ENCODE measurements at places on chromosomes 7 and 10.

- no peak for DNase-seq
Measured at GRCh38 chr10:72081772-72082590, 6.4 kb downstream of the SPOCK2 start.

GRCh38 chr7:20238754-20239324 is 21.7 kb upstream of the MACC1 start:
- no peak for DNase-seq

- DNase-seq = no peak
Measured at GRCh38 chr10:129796710-129797420, 167.2 kb downstream of the EBF3 start.

DNA sequence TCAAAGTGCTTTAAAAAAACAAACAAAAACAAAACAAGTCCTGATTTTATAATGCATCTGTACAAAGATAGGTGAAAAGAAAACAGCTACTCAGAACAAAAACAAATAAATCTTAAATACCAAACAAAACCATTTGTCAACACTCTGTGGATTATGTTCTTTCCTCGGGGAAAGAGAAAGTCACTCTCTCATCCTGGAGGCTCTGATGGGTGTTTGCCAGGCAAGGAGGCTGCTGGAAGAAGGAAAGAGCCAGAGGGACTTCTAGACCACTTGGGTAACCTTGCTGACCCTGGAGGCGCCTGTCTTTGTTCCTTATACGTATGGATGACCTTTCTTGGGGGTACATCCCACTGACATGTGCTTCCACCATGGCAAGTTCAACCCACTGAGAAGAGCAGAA is 92.8 kb downstream of the ZRANB1 start:
- DNase-seq = no peak

DNA sequence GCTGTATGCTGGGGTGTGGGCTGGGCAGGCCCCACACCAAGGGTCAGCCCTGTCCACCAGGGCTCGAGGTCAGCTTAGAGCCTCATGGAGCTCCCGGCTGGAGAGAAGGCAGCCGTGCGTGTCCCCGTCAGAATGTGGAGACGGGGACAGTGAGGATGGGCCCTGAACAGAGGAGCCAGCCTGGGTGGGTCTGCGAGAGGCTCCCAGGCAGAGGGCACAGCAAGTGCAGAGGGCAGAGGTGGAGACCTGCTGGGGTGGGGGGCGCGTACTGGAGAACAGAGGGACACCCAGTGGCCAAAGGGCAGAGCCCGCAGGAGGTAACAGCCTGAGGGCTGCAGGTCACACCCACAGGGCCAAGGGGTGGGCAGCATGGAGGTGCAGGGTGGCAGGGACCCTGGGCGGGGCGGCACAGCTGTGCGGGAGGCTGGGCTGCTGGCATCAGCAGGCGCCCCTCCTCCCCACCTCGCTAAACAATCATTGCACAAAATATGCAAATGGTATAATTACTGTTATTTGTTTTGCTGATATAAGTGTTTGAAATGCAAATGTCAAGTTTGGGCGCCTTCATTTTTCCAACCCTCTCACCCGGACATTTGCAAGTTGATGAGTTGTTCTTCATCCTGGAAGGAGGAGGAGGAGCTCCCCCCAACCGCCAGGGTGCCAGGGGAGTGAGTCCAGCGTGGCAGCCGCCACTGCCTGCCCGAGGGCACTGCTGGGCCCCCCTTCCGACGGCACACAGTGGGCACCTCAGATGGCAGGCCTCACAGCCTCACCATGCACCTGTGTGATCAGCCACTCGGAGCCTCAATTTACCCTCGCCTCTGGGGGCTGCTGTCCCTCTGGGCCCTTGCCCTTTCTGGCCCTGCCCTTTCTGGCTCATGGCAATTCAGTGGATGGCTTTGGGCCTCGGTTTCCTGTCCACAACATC is 35.0 kb downstream of the ELFN1 start:
- no peak for DNase-seq

- no peak for DNase-seq
Measured at GRCh38 chr10:53476650-53477312, 704.2 kb upstream of the MBL2 start.

GRCh38 chr7:55641273-55641691 is 69.0 kb upstream of the VOPP1 start:
- DNase-seq = peak; percentile 74

DNA sequence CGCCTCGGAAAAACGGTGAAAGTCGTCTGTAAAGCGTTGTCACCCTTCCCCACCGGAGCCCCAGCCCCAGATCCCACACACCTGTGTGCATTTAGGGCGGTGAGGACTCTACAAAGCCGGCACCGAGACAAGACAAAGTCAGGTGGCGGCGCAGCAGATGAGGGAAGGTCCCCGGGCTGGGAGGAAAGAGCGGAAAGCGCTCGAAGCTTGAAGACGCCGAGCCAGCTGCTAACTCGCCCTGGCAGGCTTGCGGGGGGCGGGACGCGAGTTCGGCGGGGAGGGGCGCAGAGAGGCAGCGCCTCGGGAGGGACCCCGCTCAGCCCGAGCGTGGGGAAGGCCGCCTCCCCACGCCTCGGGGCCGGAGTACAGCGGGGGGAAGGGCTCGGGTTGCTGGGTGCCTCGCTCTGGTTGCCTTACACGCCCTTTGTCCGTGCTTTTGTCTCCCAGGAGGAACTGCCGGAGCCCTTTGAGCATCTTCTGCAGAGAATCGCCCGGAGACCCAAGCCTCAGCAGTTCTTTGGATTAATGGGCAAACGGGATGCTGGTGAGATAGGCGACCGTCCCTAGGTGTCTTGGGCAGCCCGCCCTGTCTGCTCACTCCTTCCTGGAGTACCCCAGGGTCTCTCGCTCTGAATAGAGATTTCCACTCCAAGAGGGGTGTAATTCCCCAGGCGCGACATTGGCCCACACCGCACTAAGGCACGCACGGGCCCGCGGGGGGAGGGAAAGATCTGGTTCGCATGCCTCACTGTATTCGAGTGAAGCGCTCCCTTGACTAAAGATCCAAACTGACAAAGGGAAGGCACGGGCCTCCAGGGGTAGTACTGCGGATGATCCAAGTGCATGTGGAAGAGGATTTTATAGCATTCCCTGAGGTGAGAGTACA is 1.6 kb downstream of the TAC1 start:
- no peak for DNase-seq

DNA sequence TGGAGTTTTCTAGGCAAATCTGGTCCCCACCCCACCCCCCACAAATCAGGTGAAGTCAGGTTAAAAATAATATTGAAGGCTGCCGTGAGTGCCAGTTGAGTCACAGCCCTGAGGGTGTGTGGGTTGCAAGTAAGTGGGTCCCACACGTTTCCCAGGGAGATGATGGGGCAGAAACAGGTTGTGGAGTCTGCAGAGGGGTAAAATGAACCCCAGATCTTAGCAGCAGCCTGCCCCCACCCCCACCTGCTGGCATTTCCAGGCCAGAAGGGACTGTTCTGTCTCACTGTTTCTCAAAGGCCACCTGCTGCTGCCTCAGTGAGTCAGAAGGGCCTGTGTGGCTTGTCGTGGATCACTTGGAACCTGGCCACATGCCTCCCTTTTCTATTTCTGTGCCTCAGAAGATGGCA is 59.8 kb upstream of the SMNDC1 start:
- DNase-seq = no peak

- DNase-seq = no peak
Measured at GRCh38 chr7:37714606-37715005, 31.0 kb downstream of the GPR141 start.

DNA sequence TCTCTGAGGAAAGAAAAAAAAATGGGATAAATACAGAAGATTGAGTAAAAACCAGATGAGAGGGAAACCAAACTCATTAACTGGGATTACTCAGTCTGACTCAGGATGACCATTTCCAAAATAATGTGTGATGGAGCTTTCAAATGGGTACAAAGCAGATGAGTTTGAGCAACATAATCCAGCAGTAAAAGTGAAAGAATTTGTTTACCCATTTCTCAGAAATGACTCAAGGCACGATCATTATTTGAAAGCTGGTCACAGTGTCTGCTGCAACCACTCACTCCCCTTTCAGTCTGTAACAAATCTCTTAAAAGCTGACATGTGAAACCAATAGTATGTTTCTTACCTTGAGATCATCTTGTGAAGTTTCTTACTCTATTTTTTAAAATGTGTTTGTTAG is 104.7 kb upstream of the KLF14 start:
- no peak for DNase-seq

DNA sequence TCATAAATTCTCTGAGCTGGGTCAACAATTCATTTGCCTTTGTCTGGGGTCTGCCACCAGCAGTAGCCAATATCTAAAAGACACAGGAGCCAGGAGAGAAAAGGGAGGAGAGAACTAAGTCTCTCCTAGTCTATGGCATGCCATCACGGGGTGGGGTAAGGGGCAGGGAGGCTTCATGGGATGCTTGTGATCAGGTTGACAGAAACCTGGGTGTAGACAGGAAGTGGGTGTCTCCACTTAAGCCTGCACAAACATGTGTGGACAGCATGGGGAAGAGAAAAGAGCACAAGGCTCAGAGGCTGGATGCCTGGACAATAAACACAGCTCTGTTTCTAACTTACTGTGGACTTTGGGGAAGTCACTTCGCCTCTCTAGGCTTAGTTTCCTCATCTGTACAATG is 11.5 kb upstream of the C10orf53 start:
- no peak for DNase-seq

DNA sequence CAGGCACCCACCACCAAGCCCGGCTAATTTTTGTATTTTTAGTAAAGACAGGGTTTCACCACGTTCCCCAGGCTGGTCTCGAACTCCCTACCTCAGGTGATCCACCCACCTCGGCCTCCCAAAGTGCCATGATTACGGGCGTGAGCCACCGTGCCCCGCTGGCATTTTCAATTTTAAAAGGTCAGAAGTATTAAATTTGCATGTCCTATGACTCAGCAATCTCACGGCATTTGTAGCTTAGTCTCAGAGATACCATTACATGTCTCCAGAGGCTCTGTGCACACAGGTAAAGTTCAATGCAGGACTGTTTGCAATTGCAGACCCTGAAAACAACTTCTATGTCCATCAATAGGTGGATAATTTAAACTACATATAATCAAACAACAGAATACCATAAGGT is 99.2 kb downstream of the DLG5 start:
- no peak for DNase-seq

DNA sequence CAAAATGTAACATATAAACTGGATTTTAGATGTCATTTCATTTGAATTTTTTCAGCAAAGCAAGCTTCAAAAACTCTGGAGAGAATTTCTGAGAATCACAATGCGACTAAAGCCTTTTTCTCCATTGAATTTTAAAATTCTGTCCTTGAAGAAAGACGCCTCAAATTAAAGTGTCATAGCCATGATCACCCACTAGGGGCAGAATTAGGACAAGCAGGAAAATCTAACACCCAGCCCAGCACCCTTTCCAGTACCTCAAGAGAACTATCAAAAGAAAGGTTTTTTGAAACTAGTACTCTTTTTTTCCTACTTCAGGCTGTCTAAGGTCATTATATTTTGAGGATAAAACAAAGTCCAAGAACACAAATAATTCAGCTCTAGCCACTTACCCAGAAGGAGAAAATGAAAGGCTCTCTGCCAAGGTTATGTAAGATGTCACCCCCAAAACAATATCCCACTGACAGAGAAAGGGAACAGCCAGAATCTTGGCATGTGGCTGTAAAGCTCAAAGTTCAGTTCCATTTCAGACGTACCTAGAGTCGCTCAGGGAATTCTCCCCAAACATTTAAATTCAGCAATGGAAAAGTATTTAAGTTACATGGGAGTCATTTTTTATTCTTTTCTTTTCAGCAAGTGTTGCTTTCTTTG is 299.4 kb downstream of the SNX13 start:
- DNase-seq = peak; percentile 26

- no peak for DNase-seq
Measured at GRCh38 chr10:31557854-31558253, 238.8 kb downstream of the ZEB1 start.

DNA sequence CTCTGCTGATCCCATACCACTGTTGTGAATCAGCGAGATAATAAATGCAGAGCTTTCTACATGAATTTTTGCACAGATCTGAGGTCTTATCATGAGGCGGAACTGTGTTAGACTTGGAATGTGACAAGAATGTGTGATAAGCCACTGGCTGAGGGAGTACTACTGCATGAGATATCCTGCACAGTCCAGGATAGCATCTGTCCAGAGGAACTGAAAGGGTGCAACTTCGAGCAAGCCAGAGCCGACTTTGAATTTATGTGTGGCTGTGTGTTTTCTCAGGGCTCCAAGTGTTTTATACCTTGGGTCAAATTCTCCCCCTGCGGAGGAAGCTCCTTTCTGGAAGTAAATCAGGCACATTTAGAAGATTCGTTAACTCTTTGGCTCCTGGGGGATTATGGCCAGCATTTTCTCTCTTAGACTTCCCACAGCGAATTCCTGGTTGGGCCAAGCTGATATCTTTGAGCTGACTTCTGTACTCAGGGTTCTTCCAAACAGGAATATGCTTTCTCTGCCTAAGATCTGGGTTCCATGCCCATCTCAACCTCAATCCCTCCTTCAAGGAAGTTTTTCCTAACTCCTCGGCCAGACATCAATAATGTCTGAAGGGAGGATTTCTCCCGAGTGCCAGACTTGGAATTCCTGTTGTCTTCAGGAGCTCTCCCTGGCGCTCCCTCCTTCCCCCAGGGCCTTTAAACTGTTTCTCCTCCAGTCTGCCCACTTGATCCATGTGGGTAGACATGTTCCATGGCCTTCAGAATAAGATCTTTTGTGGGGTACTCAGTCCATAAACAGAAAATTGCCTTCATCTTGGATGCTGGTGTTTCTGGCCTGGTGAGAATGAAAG is 2.5 kb upstream of the MEST start:
- DNase-seq = no peak

DNA sequence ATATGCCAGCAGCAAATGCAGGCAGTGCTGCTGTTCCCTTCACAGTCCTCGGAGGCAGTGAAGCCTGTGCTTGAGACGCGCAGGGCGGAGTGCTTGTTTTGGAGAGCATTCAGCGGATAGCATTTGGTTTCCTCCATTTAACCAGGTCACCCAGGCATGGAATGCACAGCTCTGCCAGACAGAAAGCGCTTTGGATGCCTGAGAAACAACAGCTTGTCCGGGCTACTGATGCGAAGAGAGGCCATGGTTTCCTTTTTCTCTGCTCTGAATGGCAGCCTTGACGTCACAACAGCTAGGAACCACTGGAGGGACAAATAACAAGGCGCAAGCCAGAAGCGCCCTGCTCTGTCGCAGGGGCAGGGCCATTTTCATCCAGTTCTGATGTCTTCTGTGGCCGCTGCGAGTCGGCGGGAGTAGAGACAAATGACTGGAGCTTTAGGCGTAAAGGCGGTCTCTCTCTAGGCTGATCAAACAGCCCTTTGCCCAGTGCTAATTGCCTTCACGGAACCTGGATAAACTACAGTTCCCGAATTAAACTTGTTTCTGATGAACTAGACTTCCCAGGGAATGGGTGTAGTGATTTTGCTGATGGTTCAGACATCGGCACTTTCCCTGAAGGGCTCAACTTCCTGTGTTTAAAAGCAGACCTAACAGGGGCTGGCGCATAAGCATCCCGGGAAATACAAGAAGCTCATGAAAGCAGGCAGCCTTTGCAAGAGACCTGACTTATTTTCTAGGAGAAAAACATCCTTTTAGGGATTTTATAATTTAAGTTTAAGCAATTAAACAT is 187.6 kb upstream of the KLF14 start:
- no peak for DNase-seq

- no peak for DNase-seq
Measured at GRCh38 chr7:197413-198335, 5.3 kb downstream of the FAM20C start.

All from T-helper 2 cell (primary cell).